NCI-H524 treated with DMSO at 0.1 percent for 48 hours (cell line): ENCODE measurements at places on chromosomes 7 and 10.

DNA sequence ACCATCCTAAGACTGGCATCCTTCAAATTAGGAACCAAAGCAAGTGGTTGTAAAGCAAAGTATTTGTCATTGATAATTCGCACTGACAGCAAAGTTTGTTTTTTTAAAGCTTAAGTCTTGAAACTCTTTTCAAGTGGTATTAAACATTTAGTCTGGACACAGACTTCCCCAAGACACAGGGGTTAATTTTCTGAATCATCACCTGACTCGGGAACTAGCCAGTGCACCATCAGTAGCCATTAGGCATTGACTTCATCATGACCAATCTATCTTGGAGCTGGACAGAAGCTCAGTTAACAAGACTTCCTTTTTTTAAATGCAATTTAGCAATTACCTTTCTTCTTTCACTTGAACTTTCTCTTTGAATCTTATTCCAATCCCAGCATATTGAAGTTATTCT, 210.6 kb downstream of the ZNF365 start:
- no peak for DNase-seq

DNA sequence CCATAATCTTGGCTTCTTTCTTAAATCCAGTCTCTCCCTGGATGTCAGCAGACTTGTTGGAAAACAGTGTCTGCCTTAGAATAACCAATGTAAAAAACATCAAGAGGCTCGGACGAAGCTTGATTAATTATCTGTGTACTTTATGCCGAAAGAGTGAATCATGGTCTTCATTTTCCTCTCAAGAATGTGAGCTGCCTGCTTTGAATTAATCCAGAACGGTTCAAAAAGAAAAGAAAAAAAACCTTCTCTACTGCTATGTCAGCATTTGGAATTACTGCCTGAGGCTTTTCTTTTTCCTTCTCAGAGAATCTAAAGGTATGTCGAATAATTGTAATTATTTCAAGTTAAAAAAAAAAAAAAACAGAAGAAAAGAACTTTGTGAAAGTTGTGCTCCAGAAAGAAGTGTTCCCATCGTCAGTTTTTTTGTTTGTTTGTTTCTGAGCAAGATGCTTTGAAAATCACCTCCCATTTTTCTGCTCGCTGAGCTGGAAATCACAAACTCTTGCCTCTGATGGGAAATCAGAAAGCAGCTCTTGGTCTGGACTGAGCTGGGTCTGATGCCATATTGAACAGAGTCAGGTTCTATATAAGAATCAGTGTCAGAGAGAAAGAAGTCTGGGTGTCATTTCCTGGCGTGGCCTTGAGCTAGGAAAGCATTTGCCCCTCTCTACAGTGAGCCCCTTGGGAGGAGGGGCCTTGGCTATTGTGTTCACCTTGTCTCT, 20.2 kb downstream of the PLPP4 start:
- DNase-seq, result no peak

- no peak for DNase-seq
Observed at GRCh38 chr10:70355051-70356021, 27.1 kb downstream of the LRRC20 start.

- no peak for DNase-seq
Observed at GRCh38 chr10:8758029-8758428, 703.5 kb downstream of the GATA3 start.

GRCh38 chr10:5691786-5692185, 7.1 kb downstream of the TASOR2 start:
- no peak for DNase-seq

- DNase-seq, result no peak
Observed at GRCh38 chr7:92944633-92945032, 108.3 kb upstream of the CDK6 start.

DNA sequence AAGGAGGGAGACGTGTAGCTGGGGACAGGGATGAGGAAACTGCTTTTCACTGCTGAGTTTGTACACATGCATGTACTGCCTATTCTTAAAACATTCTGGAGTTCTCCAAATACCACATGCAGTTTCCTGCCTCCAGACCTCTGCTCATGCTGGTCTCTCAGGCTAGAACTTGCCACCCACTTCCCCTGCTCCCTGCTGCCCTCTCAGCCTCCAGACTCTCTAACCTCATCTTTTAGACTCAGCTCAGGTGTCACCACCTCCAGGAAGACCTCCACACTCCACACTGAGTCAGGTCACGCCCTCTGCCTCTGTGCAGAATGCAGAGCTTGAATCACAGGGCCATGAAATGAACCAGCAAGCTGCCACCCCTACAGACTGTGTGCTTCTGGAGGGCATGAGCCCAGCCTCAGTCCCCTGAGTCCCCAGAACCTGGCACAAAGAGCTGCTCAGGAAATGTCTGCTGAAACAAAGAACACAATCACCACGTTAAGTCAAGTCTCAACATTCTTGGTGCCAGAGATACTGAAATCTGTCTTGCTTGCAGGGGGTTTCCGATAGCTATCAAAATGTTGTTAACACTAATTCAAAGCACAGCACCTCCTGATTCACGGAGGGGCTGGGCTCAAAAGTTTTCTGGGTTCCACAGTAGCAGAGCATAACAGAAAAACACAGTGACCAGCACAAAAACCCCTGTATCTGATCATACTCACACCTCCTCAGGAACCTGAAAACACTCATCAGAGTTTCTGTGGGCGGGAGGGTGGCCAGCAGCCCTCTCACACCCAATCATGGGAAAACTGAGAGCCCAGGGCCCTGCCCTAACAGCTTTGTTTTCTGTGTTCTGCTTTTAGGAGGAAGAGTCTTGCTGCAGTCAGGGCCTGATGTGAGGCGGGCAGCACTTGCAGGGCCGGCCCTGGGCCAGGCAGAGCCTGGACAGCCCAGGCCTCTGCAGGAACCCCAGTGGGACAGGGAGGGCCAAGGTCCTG, 21.1 kb downstream of the FAM53B start:
- no peak for DNase-seq

DNA sequence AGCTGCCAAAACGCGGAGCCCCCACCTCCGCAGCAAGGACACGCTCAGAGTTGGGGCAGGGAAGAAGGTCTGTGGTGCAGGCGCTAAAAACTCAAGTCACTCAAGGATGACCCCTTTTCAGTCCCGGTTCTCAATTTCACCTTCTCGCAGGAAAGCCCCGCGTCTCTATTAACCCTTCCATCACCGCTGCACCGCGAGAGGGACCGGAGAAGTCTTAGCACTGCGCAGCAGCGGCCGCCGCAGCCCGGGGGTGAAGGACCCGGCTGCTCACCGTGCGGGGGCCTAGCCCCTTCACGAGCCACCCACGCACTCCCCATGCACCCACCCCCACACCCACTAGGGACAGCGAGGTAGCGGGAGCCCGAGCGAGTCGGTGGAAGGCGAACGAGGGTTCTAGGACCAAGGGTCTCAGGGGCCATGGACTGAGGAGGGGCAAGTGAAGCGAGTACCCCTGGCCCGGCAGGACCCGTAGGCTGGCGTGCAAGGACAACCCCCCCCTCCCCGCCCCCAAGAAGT, 162.9 kb downstream of the SH3PXD2A start:
- no peak for DNase-seq

GRCh38 chr7:99142727-99143520, 984 bp downstream of the SMURF1 start:
- DNase-seq, result no peak

DNA sequence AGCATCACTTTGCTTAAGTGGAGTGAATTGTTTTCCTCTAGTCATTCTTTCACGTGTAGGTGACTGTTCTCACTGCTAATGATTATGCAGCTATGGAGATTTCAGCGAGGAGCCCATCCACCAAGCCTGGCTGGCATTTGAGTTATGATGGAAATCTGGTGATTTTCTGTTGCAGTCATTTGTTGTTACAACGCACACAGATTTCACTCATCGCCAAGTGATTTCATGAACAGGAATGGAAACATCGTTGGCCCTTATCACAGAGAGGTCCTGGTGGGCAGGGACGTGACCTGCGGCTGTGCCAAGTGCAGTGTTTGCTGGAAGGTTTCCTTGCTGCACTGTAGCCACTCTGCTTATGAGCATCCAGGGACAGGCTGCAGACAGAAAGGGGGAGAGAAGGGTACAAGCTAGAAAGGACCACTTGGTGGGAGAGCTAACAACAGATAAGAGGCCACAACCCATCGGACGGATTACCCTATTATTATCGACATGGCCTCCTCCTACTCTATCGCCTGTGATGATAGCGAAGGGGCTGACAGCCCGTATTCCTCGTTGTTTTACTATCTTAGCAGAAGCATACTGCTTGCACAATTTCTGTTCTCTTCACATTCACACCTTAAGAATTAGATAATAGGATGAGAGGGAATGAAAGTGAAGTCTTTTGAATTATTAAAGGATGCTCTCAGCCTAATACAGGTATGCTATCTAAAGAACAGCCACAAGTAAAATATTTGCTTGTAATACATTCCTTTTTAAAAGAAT, 99.0 kb upstream of the PITRM1 start:
- DNase-seq, result no peak

DNA sequence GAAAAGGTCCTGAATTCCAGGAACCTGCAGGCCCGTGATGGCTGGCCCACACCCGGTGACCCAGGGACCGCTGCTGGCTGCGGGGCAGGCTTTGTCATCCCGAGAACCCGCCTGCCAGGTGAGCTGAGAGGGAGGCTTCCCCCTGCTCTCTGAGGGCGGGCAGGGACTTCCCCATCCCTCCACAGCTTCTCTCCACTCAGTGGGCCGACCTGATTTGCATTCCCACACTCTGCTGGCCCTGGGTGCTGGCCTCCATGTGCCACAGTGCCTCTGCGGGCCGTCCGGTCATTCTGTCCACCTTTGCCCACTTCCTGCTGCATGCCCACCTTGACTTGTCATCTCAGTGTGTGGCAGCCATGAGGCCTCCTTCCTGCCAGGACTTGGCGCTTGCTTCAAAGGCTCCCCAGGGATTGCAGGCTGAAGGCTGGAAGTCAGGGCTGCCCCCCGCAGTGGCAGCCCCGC, 35.3 kb downstream of the PALD1 start:
- DNase-seq, result no peak

GRCh38 chr7:15433151-15433550, 128.7 kb downstream of the AGMO start:
- no peak for DNase-seq

GRCh38 chr7:44106311-44107065, 2.3 kb downstream of the AEBP1 start:
- no peak for DNase-seq

DNA sequence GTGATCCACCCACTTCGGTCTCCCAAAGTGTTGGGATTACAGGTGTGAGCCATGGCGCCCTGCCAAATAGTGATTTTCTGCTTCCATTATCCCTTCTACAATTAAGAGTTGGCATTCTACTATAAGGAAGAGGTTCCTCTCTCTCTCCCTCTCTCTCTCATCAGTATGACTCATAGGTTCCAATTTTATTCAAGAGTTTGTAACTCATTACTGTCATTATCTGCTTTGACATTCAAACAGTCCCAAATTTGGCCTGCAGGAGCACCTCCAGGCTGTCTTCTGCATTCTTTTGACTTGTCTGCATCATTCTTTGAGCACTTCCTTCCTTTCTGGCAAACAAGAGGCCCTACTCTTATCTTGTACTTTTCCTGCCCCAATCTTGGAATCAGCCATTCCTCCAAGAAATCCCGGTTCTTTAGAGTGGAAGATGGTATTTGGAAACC, 33.2 kb upstream of the CALU start:
- DNase-seq, result no peak

- no peak for DNase-seq
Observed at GRCh38 chr7:129665013-129665401, 53.5 kb downstream of the NRF1 start.

- DNase-seq, result no peak
Observed at GRCh38 chr10:72248468-72249151, 25.1 kb upstream of the DDIT4 start.

- DNase-seq, result no peak
Observed at GRCh38 chr7:66205741-66206090, 582 bp downstream of the TPST1 start.

DNA sequence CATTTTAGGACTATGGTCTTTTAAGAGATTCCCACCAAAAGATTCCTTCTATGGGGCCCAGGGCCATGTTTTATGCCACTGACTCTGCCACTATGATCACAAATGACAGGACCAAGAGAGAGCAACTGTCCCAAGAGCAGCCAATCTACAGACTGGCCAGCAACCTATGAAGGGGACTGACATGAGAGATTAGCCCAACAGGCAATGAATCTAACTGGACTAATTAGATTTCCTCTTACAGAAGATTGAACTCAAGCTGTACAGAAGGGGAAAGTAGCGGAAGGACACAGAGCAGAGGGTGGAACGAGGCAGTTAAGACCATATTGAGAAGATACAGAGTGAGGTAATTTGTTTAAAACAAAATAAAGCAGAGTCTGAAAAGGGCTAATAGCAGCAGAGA, 25.8 kb downstream of the ZNF800 start:
- no peak for DNase-seq

GRCh38 chr7:133315332-133316040, 62.6 kb downstream of the EXOC4 start:
- no peak for DNase-seq

DNA sequence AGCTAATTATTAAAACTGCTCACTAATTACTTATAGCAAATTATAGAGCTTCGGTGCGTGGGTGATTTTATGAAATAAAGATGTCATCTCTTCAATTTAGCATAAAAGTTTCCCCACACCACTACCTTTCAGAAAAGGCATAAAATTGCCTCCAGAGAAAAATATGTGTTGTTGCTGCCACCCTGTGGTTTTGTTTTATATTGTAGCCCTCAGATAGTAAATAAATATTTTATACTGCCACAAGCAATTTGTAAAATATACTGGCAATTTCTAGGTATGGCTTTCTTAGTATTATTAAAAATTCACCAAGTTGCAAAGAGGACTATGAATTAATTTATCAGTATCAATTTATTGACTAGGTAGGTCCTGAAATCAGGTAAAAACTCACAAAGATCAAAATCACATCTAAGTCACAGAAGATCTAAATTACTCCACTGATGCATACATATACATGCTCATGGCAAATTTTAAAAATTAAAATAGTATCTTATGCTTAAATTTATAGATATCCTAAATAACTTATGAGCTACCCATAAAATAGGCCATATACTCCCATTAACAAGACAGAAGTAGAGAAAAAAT, 26.5 kb downstream of the ASNS start:
- no peak for DNase-seq

GRCh38 chr7:123929655-123930054, 4.6 kb downstream of the SPAM1 start:
- DNase-seq, result no peak

DNA sequence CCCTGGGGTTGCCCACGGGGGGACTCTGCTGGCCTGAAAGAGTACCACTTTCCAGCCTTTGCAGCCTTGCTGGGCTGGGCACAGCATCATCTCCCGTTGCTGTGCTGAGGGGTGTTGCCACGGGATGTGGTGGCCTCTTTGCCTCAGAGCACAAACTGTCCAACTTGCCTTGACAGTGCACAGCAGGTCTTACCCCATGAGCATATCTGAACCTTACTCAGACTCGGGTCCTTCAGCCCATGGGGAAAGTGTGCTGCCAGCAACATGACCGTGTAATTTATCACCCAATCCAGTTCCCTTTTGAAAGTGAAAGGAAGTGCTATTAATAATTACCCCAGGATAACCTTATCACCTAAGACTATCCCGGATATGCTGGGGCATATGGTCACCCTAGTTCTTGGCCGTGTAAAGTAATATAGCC, 46.8 kb downstream of the TBXAS1 start:
- DNase-seq, result no peak
